ENCODE measurements at places on chromosomes 2 and 18. TPM values are rescaled to one million over a fixed set of nuclear protein-coding genes. Genes with fewer than 3 reads are reported as not detected.

Gene TMEM37
- 52.6 TPM for total RNA-seq

- H3K27me3 ChIP-seq: peaks cover 5% of the 10 kb centered on the region
- no peak overlapping the region for H3K4me3 ChIP-seq
- H3K4me1 ChIP-seq: no peaks in the 10 kb centered on the region
- H3K27ac ChIP-seq: no peak overlapping the region
- peak; percentile 75 for DNase-seq
Measured at GRCh38 chr18:11654736-11655605, 34.1 kb upstream of the GNAL start.

DNA sequence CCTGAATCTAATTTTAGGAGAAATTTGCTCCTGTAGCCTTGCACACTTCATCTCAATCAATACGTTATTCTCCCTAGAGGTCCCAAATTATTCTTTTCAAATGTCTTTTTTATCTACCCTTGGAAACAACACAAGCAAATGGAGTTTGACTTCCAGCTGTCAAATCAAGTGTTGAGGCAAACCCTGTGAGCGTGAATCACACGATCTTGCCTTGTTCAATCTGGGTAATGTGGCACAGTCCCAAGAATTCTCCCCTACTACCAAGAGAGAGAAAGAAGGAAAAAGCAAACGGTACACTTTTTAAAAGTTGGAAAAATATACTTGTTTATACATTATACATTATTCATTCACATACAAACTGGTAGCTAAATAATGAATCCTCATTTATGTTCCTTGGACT, 2035.3 kb upstream of the CELF4 start:
- H3K27me3 ChIP-seq: no peaks in the 10 kb centered on the region
- no peaks in the 10 kb centered on the region for H3K36me3 ChIP-seq
- no peak for DNase-seq
- no peaks in the 10 kb centered on the region for H3K4me1 ChIP-seq

GRCh38 chr2:19667085-19667484, 234.7 kb downstream of the TTC32 start:
- H3K36me3 ChIP-seq: no peaks in the 10 kb centered on the region
- no peak for DNase-seq
- H3K4me1 ChIP-seq: no peaks in the 10 kb centered on the region
- no peaks in the 10 kb centered on the region for H3K27me3 ChIP-seq

Gene STON1
- 21.6 TPM for total RNA-seq

GRCh38 chr18:32238635-32239268, 48.9 kb downstream of the MEP1B start:
- no peak for DNase-seq
- no peak overlapping the region for H3K4me3 ChIP-seq
- H3K4me1 ChIP-seq: peaks cover 9% of the 10 kb centered on the region
- no peaks in the 10 kb centered on the region for H3K27me3 ChIP-seq

Gene ACTG2
- 20.3 TPM for total RNA-seq

GRCh38 chr2:207484444-207485391, 45.0 kb upstream of the CREB1 start:
- H3K36me3 ChIP-seq: no peaks in the 10 kb centered on the region
- H3K4me1 ChIP-seq: no peaks in the 10 kb centered on the region
- no peak overlapping the region for H3K27ac ChIP-seq
- DNase-seq: no peak
- no peak overlapping the region for H3K4me3 ChIP-seq
